ENCODE measurements at places on chromosomes 1 and 21.

DNA sequence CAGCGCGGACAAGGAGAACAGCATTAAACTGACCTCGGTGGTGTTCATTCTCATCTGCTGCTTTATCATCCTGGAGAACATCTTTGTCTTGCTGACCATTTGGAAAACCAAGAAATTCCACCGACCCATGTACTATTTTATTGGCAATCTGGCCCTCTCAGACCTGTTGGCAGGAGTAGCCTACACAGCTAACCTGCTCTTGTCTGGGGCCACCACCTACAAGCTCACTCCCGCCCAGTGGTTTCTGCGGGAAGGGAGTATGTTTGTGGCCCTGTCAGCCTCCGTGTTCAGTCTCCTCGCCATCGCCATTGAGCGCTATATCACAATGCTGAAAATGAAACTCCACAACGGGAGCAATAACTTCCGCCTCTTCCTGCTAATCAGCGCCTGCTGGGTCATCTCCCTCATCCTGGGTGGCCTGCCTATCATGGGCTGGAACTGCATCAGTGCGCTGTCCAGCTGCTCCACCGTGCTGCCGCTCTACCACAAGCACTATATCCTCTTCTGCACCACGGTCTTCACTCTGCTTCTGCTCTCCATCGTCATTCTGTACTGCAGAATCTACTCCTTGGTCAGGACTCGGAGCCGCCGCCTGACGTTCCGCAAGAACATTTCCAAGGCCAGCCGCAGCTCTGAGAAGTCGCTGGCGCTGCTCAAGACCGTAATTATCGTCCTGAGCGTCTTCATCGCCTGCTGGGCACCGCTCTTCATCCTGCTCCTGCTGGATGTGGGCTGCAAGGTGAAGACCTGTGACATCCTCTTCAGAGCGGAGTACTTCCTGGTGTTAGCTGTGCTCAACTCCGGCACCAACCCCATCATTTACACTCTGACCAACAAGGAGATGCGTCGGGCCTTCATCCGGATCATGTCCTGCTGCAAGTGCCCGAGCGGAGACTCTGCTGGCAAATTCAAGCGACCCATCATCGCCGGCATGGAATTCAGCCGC is 2.5 kb downstream of the S1PR1 start:
- DNase-seq = no peak

- DNase-seq = no peak
Measured at GRCh38 chr1:222788402-222789156, 26.3 kb upstream of the DISP1 start.

GRCh38 chr1:217660353-217661062 is 29.4 kb downstream of the SPATA17 start:
- no peak for DNase-seq

GRCh38 chr1:115458426-115459114 is 120.5 kb upstream of the NGF start:
- DNase-seq = no peak

DNA sequence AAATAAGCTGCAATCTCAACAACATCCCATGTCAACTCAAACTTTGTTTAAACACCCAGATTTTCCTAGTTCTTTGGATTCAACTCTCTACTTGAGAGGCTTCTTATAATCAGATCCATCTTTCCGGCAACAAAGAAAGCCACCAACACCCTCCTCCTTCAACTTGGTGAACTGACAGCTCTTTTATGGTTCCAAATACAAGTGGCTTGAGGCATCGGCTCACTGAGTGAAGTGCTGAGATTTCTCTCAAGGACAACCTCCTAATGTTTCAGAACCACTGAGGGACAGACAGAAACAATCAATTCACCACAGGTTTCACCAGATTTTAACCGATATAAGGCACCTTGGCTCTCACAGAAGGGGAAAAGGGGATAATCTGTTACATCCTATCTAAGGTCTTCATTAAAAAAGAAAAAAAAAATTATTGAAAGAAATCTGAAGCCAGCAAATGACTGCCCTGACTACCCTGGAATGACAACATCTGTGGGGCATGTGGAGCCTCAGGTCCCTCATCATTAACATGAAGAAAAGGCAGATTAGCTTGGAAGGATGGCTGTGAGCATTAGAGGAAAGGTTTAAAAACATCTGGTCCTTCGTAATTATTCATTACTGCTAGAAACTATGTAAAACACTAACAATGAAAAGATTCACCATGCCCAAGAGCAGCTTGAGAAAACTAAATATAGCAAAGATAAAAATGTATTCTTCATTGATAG is 50.9 kb downstream of the PTPN14 start:
- DNase-seq = no peak

GRCh38 chr1:12342401-12343003 is 112.7 kb downstream of the VPS13D start:
- no peak for DNase-seq

DNA sequence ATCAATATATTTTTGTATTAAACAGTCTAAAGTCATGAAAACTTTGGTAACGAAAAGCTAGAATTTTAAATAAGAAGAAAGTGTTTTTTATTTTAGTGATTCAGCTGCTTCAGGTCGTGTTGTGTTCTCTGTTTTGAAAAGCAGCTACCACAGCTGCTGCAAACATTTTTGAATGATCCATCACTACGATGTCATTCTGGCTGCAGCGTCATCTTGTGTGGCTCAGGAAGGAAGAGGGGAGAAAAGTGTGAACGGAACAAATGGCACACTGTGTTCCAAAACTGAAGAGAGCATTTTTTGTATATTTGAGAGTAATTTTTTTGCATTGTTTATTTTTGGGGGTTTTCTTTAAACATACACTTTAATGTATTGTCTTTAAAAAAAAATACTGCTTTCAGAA is 323.0 kb upstream of the ADGRL2 start:
- no peak for DNase-seq

DNA sequence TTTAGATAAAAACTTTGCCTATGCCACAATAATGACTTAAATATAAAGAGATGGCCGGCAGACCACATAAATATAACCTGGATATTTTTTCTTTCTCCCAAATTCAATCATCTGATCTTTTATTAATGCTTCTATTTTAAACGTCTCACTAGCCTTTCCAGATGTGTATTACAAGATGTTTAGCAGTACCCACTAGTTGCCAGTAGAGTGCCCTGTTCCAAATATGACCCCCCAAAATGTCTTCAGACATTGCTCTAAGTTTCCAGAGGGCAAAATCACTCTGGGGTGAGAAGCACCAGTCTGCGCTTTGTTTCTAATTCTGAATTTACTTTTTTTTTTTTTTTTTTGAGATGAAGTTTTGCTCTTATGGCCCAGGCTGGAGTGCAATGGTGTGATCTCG is 268.1 kb downstream of the GRIK1 start:
- no peak for DNase-seq

- no peak for DNase-seq
Measured at GRCh38 chr1:185774394-185774793, 40.2 kb downstream of the HMCN1 start.

- DNase-seq = no peak
Measured at GRCh38 chr1:105359457-105359856, 1609.8 kb downstream of the AMY1C start.

GRCh38 chr1:31183927-31184554 is 55.6 kb downstream of the NKAIN1 start:
- DNase-seq = no peak

DNA sequence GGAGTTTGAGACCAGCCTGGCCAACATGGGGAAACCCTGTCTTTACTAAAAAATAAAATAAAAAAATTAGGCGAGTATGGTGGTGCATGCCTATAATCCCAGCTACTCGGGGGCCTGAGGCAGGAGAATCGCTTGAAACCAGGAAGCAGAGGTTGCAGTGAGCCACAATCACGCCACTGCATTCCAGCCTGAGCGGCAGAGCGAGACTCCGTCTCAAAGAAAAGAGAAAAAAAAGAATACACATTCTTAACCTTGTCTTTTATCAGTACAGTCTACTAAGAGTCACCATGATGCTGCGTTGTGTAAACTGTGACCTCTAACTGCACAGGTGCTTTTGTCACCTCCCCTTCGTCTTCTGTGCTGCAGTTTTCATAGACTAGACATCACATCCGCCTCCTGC is 37.2 kb downstream of the PCNT start:
- DNase-seq = no peak

DNA sequence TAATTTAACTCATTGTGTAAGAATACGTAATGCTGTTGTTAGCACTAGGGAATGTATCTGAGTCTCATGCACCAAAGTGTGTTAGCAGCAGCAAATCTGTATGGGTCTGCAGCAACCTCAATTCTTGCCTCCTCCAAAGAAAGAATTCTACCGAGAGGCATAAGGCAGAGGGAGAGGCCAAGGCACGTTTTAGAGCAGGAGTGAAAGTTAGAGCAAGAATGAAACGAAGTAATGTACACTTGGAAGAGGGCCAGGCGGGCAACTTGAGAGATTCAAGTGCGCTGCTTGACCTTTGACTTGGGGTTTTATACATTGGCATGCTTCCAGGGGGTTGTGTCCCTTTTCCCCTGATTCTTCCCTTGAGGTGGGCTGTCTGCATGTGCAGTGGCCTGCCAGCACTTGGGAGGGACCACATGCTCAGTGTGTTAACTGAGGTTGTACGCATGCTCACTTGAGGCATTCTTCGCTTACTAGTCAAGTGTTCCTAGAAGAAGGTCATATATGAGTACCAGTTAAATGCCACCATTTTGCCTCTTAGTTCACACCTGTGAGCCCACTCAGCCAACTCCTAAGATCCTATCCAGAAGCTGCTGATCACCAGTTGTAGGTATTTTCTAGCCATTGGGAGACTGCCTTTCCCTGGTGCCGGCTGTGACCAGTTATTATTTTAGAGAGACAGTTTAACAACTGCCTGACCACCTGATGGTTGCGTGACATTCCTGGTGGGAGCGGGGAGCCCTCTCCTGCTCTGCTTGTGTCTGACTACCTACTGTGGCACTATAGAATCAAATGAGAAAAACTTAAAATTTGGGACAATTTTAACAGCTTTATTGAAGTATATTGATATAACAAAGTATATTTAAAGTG is 2.7 kb upstream of the CNN3 start:
- no peak for DNase-seq

DNA sequence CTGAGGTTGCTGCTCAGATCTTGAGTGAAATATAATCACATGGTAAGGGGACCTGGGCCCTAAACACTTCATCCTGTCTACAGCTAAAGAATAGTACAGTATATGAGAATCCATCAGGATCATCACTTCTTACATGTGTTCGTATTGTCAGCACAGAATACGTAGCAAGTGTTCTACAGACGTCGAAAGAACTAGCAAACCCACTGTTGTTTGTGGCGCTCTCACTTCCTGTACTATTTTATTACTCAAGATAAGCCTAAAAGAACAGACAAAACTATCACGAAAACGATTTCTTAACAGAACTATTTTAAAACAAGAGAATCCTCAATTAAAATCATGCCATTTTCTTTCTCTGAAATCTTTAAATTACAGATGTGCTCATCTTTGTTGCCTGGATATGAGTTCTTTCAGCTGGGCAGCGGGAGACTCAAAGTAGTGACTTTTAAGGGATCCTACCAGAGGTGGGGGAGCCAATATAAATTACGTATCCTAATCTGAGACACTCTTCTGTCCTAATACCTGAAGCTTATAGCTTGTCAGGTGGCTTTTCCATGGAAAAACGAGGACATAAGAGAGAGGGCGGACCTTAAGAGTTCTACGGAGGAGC is 724 bp downstream of the ST7L start:
- no peak for DNase-seq

DNA sequence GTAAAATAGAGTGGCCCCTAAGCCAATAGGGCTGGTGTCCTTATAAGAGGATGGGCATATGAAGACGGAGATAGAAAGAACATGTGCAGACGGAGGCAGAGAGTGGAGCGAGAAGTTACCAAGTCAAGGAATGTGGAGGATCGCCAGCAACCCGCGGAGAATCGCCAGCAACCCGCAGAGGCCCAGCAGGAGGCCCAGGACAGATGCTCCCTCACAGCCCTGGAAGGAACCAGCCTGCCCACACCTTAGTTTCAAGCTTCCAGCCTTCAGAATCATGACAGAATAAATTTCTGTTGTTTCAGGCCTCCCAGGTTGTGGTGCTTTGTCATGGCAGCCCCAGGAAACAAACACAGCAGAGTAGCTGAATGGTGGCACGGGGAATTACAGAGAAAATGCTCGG is 9.6 kb downstream of the CLDN14 start:
- DNase-seq = no peak

- no peak for DNase-seq
Measured at GRCh38 chr21:31744182-31744800, 12.4 kb upstream of the SCAF4 start.

DNA sequence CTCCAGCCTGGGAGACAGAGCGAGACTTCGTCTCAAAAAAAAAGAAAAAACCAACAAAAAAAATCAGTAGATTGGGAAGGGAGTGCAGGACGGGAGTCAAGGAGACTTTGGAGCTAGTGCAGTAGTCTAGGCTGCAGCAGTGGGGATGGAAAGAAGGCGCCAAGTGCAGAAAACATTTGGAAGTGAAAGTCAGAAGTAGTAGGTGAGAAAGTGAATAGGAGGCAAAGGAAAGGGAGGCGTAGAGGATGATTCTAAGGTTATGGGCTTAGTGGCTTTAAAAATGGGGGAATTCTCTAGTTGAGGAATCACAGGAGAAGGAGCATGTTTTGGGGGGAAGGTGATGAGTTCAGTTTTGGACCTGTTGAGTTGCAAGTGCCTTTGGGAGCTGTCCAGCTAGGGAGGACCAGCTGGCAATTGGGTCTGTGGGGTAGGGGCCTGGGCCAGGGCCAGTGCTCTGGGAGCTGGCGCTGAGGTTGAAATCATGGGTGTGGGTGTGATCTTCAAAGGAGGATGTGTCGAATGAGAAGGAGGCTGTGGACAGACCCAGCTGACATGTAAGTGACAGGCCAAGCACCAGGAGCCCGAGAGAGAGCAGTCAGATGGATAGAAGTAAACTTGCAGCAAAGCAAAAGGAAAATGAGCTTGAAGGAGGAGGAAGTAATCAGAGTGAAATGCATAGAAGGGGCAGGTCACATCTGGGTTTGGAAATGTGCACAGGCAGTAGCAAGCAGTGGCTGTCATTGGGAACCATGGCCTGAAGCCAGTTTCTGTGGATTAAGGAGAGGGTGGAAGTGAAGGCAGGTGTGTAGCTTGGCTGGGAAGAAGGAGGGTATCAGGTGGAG is 15.8 kb downstream of the TMCC2 start:
- no peak for DNase-seq

GRCh38 chr1:246012341-246012740 is 494.7 kb downstream of the SMYD3 start:
- DNase-seq = no peak

All from retinal pigment epithelial cell (primary cell).